ENCODE measurements at places on chromosomes 3 and 15.
A peak's percentile ranks its signal among the peaks of the same experiment; 100 is the strongest.

DNA sequence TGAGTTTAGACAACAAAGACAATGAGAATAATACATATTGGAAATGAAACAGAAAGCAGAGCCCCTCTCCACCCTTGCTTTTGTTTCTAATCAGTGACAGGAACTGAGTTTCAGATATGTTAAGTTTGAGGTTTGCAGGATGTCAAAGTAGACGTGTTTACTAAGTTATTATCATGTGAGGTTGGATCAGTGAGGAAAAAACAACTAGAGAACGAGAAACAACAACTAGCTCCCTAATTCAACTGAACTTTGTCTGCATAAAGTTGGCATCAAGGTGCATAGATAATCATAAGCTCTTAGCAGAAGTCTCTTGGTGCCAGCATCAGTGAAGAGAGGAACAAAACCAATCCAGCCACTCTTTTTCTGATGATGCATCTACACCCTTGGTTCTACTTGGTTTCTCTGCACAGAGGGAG lies 491.1 kb upstream of the NR2F2 start:
- DNase-seq, result no peak

GRCh38 chr3:39150148-39150802 lies 3.1 kb downstream of the CSRNP1 start:
- peak; percentile 27 for DNase-seq

DNA sequence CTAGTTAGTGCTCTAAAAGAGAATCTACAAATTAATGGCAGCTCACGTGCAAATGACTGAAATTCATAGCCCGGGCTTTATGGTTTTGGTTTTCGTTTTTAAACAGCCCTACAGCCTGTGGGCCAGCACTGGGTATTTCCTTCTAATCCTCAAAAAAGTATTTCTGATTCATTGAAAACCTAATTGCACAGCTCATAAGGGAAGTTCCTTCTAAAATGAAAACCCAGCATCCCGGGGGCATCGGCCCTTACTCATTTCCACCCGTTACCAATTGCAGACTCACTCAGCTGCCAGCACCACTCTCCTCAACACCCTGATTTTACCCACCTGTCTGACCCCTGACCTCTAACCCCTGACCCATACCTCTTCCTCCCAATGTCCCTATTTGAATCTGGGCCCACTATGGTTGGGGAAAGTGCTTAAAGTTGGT lies 59.5 kb upstream of the ZNF148 start:
- DNase-seq, result no peak

DNA sequence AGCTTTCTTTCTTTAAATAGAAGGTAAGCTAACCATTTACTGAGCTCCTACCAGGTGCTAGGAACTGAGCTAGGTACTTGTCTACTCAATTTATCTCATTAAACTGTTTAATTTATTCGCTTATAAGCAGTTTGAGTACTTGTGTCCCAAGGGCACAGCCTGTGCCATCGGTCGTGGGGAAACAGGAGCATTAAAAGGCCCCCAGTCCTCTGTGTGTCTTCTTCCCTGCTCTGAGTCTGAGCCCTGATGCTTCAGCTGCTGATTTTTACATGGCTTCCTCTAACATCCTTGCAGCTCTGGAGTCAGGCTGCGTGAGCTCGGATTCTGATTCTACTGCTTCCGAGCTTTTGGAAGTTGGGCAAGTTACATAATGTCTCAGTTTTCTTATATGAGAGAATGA lies 239.5 kb downstream of the EDEM1 start:
- DNase-seq, result no peak

GRCh38 chr3:83251490-83251889 lies 1490.0 kb upstream of the GBE1 start:
- no peak for DNase-seq

- DNase-seq, result no peak
Observed at GRCh38 chr15:73948982-73949381, 22.7 kb downstream of the LOXL1 start.

DNA sequence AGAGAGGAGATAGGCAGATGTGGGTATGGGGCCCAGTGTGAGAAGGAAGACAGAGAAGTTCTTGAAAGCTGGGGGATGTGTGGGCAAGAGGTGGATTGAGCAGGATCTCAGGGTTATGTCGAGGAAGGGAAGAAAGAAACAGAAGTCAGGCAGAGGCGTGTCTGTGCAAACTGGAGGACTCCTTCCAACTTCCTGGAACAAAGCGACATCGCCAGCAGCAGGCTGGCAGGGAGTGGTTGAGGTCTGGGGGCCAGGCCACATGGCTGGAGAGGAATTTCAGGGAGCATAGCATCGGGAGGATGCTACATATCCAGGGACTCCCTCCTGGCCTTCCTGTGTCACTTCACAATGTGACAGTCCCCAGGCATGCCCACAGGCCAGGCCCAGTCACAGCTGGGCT lies 42.9 kb upstream of the MYZAP start:
- no peak for DNase-seq

- no peak for DNase-seq
Observed at GRCh38 chr3:31241533-31241932, 291.2 kb upstream of the STT3B start.

GRCh38 chr15:92891533-92892200 lies 8.5 kb upstream of the CHD2 start:
- DNase-seq, result no peak

DNA sequence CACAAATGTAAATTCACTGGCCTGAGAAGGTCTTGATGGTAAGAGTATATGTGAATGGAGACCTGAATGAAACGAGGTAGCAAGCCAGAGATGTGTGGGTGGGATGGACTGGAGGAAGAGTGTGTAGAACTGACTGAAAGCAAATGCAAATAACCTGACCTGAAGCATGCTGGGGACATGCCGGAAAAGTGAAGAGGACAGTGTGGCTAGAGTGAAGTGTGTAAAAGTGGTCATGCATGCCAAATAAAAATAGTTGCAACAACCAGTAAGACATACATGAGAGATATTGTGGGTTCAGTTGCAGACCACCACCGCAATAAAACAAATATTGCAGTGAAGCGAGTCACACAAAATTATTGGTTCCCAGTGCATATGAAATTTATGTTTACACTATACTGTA lies 82.3 kb downstream of the LPP start:
- no peak for DNase-seq

DNA sequence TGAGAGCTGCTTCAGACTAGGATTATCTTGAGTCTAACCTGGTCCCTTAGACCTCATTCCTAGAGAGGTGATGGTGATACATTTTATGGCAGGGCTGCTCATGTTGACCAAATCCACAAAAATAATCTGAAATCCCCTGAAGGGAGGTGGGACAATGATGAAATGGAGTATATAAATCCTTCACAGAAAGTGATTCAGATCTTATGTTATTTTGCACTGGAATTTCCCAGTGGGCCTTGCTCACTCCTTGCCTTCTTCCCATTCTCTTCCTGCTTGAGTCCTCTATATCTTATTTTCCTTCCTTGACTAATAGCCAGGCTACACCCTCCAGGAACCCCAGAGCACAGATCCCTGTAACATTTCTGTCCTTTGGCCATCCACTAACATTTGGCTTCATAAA lies 10.4 kb upstream of the TMEM202 start:
- DNase-seq, result no peak

DNA sequence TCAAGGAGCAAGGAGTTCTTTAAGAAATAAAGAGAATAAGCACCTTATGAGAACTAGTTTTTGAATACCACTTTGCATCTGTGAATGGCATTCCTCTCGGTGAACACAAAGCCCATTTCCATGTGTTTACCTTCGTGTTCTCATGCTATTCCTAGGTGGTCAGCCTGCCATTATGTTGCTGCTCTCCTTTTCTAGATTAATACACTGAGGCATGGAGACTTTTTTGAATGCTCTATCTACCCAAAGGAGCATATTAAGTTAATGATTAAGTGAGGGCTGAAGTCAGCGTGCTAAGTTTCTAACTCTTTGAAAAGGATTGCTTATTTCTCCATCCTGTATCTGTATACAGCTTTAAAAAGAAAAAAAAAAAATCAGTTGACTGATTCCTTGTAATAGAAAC lies 394.5 kb downstream of the MECOM start:
- DNase-seq, result no peak

DNA sequence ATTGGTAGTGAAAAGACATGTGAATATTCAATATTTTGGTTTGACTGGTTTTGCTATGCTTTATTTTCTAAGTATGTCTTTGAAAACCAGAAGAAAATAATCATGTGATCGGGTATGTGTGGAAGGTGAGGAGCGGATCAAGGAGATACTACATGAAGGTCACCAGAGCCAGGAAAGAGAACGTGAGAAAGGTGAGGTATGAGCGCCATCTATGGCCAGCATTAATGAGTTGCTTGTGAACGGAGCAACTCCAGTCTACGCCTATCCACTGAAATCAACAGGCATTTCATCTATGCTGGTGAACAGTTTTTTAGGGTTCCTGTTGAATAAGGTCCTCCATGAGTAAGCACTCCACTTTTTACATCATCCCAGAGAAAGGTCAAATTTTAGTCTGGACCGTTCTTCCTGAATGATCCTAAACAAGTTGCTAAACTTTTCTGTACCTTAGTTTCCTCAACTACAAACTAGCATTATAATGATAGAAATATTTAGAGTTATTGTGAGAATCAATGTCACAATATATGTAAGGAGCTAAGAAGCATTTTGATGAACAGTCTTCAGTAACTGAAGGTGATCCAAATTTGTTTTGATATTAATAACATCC lies 1435.2 kb upstream of the CADM2 start:
- DNase-seq, result peak; percentile 76

DNA sequence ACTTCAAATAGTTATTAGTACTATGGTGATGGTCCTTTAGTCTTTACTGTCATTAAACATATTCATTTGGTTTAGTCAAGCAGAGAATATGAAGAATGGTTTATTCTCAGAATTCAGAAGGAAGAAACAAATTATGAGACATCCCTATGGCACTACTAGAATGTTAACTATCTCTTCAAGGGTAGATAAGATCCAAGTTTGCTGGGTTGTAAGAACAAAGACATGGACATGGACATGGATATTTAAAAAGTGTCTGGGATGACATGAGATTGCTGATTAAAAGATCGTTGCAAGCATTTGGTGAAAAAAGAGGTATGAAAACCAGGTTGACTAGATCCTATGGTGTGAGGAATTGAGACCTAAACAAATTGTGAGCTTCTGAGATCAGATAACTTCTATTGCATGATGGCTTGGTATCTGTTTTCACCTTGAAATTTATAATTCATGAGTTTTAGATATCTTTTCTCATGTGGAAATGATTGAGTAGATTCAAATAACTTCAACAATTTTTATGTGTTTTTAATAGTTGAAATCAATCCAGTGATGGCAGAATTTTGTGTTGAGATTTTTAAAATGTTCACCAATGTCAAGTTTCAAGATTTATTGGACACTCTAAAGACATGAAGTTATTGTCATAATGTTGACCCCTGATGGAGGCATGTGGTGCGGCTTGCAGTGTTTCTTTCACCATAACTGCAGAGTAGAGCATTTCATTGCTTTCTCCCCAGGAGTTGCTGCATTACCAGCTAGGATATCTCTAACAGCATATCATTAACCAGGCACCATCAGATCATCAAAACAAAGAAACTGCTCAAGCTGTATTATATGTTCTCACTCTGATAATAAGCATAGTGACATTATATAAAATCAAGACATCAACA lies 72.6 kb downstream of the NAALADL2 start:
- DNase-seq, result no peak

DNA sequence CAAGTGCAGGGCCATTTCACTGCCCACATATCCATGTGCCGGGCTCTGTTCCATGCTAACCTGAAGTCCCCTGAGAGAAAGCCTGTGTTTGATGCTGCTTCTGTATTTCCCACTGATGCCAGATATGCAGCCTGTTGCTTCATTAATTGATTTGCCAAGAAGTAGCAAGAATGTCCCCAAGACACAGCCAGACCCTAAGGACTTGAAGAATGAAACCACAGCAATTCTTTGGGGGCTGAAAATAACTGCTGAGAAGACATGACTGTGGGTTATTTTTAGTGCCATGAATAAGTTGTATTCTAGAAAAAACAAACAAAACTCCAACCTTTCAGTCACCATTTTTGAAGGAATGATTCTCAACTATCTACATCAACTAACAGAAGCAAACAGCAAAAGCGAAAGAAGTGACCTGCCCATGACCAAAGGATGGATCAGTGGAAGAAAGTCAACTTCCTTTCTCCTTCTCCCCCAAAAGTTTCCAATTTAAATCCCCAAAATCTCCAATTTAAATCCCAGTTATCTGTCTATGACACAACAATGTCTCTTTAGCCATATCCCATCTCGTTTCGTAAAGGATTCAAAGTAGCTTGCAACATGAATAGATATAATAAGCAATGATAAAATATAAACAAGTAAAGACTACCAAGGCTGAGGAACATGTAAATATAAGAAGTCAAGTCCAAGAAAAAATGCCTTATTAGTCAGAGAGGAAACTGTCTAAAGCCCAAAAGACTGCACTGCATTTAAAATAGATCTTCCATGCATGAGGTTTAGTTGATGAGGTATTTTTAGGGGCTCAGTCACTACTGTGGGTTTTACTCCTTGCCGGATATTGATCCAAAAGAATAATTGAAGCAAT lies 226.8 kb downstream of the DTWD1 start:
- no peak for DNase-seq
